NCI-H82 (cell line): ENCODE measurements at places on chromosomes 1 and 21.

- DNase-seq: no peak
Measured at GRCh38 chr1:200889571-200889970, 5.1 kb upstream of the INAVA start.

GRCh38 chr1:31405578-31406245 is 7.3 kb upstream of the SERINC2 start:
- no peak for DNase-seq

DNA sequence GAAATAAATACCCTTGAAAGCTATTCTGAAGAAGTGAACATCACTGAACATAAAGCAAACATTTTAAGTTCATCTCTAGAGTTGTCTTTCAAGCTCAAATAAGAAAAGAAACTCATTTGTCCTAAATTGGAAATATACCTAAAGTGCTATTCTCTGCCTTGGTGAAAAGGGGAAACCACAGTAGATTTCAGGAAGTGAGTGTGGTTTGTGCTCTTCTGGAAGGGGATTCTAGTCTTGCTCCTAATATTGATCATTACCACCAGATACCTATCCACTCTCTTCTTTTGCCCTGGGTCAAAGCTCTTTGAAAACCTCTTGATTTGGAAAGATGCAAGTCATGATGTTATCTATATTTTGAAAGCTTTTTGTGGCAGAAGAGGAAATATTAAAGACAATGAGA is 798.1 kb downstream of the ADGRL2 start:
- no peak for DNase-seq

- DNase-seq: peak; percentile 91
Measured at GRCh38 chr1:43147625-43148327, 24.3 kb downstream of the EBNA1BP2 start.

DNA sequence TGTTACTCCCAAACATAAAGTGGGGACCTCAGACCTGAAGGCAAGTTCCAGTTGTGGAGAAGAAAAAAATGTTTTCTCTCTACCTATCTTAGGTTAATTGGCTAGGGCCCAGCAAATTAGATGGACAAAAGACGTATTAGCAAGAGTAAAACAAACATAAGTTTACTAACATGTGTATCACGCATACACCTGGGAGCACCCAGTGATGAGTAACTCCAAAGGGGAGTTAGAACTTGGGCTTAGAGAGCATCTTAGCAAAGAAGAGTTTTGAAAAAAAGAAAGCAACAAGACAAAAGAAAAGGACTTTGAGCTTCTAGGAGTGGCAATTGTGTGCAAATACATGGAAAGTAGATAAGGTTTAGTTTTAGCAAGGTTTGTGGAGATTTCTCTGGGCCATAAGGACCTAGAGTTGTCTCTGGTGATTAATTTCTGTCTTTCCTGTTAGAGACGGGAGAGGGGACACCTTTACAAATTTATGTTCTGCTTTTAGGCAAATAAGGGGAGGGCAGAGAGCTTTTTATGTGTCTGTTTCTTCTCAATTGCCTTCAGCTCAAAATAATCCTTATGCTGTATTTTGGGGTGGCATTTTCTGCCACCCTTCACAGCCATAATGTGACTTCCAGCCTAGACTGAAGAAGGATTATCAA is 76.7 kb upstream of the PTGFRN start:
- DNase-seq: no peak

DNA sequence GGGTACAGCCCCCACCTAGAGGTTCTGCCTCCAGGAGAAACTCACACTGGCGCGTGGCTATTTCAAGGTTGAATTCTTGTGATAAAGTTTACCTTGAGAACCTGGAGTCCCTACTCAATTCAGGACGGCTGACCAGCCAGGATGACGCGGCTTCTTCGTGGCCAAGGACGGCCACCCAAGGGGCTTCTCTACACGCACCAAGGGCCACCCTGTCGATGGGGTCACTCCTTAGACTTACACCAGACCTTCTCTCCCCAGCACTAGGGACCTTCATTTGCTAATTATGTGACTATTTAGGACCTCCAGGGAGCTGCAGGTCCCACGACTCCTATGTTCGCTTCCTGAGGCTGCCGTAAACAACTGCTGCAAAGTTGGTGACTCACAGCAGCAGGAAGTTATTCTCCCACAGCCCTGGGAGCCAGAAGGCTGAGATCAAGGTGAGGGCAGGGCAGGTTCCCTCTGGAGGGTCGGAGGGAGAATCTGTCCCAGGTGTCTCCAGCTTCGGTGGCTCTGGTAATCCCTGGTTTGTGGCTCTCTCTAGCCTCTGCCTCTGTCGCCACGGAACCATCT is 135.9 kb downstream of the NPHP4 start:
- DNase-seq: no peak

- no peak for DNase-seq
Measured at GRCh38 chr1:244325056-244325758, 126.5 kb downstream of the ADSS2 start.

GRCh38 chr21:42649122-42650032 is 4.0 kb upstream of the PDE9A start:
- DNase-seq: no peak

GRCh38 chr1:211639475-211640300 is 35.7 kb downstream of the NEK2 start:
- DNase-seq: no peak

DNA sequence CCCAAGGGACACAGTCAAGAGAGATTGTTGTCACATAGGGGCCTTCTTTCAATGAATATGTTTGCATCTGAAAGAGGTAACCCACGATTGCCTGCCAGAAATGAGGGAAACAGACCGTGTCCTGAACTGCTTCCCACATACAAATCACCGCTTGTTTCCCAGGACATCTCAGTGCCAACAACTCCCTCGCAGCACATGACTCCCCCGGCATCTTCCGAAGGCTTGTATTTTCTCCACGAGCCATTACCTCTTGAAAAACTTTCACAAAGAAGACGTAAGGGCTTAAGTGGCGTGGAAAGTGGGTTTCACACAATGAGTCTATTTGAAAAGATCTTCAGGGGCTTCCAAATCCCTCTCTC is 31.6 kb upstream of the PDE9A start:
- DNase-seq: no peak

DNA sequence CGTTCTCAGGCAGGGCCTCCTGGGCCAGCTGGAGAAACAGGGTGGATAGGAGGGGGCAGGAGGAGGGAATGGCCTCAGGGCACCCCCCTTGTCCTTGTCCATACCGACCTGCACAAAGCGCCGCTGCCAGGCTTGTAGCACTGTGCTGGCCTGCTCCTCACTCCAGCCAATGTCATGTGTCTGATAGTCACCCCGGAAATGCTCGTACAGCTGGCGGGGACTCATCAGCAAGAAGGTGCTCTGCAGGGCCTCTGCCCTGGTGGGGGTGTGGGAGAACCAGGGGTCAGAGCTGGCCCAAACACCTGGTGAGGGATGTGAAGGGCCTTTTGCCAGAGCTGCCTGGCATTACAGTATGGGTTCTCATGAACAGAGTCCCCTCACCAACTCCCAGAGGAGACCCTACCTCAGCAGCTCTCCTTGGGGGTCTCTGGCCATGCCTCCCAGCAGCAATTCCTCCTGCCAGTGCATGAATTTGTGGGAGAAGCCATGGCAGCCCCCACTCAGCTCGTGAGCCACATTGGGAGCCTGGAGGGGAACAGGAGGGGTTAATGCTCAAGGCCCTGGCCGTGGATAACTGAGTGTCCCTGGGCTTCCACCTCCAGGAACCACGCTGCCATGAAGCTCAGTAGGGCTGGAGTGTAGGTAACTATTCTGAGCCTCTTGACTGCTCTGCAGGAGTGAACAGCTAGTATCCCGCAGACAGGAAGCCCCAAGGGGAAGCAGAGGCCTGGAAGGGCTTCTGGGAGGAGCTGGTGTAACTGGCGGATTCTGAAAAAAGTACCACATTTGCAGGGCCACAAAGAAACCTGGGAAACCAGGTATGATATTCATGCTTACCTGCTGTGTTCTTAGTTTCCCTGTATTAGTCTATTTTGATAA is 13.3 kb downstream of the PTCH2 start:
- DNase-seq: no peak

GRCh38 chr1:64856553-64856952 is 109.8 kb downstream of the JAK1 start:
- peak; percentile 61 for DNase-seq

DNA sequence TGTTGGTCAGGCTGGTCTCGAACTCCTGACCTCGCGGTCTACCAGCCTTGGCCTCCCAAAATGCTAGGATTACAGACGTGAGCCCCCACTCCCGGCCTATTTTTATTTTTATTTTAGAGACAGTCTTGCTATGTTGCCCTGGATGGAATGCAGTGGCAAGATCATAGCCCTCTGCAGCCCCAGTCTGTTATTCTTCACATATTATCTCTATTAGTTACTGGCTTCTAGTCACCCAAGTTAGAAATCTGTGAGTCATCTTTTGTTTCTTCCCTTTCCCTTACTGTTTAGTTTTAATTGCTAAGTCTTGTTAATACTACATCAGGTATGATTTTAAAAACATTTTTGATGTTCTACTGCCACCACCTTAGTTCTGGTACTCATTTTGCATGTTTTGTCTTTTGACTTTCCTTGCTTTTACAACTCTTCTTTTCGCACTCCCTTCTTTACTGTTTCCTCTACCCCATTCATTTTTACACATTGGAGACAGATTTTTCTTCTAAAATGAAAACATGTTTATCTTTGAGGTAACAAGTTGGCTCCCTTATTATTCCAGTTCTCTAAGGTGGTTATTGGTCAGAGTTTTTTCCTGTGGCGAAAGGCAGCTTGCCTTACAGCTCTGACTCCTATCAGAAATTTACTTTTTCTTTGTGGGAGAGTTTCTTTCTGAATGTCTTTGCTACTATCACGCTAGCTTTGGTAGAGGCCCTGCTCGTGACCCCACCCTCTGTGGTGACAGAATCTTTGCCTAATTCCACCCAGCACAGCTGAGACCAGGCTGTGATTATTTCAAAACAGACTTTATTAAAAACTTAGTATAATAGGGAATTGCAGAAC is 19.5 kb downstream of the ZMYM4 start:
- DNase-seq: no peak

DNA sequence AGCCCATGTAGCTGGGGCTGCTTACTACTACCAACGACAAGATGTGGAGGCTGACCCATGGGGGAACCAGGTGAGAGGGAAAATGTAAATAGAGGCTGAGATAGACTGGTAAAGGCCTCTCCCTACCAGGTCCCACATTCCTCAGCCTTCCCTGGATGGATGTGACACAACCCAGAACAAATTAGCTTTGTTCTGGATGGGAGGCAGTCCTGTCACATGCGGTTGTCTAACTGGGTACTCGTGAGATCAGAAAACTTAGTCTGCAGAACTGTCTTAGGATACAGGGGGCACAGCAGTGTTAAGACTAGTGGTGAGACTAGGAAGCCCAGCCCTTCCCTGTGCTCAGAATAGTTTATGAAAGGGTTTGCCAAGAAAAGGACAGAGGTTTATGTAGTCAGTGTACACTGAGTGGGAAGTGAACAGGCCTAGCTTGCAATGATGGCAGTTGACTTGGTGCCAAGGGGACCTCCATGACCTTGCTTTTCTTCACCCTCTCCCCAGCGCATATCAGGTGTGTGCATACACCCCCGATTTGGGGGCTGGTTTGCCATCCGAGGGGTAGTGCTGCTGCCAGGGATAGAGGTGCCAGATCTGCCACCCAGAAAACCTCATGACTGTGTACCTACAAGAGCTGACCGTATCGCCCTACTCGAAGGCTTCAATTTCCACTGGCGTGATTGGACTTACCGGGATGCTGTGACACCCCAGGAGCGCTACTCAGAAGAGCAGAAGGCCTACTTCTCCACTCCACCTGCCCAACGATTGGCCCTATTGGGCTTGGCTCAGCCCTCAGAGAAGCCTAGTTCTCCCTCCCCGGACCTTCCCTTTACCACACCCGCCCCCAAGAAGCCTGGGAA is 8.4 kb downstream of the MMACHC start:
- peak; percentile 53 for DNase-seq

- DNase-seq: no peak
Measured at GRCh38 chr1:208198236-208198635, 45.9 kb downstream of the PLXNA2 start.

- peak; percentile 11 for DNase-seq
Measured at GRCh38 chr1:59645893-59646292, 168.9 kb upstream of the HOOK1 start.

DNA sequence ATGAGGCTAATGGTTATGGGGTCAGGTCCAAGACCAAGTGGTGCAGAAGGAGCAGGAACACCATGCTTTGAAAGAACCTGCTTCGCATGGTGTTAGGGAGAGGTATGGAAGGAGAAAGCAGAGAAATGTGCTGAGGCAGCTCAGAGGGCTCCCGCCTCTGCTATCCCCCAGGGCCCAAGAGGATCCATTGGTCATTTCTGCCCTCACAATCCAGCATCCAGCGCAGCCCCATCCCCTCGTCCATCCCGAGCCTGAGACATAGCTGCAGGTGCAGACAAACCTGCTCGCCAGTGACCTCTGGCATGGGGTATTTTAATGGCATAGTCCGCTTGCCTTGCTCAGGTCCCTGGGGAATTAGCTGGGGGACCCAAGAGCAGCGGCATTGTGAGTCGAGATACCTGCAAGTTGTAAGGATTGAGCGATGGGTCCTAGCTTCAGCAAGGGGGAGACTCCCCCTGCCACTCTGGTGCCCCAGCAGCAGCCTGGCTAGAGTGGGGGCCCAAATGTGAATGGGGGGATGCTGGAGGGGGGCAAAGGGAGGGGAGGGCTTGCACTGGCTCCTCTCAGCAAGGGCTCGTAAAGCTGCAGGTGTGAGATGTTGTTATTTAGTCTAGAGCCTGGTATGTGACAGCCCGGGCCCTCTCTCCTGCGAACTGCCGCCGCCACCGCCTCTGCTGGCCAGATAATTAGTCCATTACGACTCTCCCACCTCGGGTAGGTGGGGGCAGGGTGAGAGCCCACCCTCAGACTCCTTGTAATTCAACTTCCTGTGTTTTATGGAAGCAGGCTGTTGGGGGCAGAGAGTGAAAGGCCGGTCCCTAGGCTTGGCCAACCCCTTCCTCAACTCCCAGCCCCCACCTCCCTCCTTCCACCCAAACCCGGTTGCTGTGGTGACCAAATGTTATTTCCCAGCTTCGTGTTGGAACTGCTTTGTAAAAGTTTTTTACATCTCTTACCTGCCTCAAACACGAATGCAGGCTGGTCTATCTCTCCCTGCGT is 118.8 kb downstream of the RNF220 start:
- DNase-seq: peak; percentile 42

DNA sequence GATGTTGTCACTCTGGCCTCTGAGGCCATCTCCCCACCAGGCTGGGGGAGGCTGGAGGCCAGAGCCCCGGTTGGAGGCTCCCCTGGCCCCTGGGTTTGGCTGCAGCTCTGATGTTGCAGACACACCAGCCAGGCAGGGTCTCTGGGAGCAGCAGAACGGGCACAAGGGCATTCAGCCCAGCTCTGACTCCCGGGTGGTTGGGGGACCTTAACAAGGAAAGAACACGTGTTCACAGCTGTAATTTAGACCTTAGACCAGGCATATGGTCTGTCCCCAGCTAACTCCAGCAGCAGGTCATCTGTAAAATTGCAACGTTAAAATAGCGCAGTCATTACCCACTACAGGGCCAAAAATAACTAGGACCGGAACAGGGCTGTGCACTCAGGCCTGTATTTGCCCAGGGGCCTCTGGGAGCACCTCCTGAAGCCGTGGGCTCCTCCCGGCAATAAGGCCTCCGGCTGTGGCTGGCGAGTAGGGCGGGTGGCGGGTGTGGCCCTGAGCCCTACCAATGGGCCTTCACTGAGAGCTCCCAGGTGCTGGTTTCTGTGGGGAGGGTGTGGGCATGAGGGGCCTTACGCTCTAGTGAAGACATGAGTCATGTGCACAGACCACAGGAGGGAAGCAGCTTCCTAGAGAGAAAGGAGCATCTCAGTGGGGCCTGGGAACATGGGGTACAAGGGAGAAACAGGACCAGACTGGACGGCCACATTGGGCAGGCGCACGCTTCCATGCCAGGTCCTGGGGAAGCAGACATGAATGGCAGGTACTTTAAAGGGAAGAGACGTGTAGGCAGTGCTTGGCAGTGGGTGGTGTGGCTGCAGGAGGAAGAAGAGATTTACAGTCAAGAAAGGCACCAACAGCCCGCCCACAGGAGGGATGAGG is 6.1 kb downstream of the LDLRAP1 start:
- DNase-seq: no peak

- DNase-seq: no peak
Measured at GRCh38 chr1:43293896-43294760, 6.7 kb upstream of the TIE1 start.
